ENCODE measurements at places on chromosomes 7 and 10.
A peak's percentile ranks its signal among the peaks of the same experiment; 100 is the strongest.

DNA sequence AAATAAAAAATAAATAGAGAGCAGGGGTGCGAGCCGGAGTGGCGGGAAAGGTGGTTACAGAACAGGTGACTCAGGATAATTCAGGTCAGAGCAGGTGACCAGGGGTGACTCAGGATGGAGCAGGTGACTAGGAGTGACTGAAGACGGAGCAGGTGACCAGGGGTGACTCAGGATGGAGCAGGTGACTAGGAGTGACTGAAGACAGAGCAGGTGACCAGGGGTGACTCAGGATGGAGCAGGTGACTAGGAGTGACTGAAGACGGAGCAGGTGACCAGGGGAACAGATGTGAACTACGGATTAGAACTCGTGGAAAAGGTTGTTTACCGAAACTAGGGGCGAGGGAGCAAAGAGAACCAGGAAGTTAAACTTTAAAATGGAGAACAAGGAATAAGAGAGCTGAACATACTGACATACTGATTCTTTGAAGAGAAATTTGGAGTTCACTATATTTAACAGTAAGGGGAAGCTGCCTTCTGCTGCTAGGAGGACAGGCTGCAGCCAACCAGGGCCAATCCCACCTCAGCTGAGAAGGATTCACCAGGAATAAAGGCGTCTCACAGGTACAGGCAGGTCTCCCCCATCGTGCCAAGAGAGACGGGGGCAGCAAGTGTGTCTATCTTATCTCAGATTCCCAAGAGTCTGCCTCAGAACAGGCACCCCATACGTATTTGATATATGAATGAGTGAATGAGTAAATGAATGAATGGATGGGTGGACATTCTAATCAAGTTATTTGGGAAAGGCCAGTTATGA is 101.3 kb downstream of the CPXM2 start:
- DNase-seq = no peak

GRCh38 chr7:2859952-2860351 is 15.8 kb upstream of the GNA12 start:
- DNase-seq = no peak

DNA sequence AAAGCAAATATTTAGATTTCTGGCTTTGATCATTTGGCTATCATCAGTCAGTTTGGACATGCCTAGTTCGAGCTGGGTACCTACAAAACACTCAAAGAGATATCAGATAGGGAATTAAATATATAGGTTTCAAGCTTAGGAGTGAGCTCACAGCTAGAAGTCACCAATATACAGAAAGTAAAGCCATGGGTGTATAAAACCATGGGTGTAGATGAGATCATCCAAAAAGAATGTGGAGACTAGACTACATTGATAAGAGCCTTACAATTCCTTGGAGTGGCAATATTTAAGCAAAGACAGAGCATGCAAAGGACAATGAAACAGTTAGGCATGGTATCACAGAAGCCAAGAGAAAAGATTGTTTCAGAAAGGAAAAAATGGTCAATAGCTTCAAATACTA is 7.2 kb upstream of the RALA start:
- no peak for DNase-seq

DNA sequence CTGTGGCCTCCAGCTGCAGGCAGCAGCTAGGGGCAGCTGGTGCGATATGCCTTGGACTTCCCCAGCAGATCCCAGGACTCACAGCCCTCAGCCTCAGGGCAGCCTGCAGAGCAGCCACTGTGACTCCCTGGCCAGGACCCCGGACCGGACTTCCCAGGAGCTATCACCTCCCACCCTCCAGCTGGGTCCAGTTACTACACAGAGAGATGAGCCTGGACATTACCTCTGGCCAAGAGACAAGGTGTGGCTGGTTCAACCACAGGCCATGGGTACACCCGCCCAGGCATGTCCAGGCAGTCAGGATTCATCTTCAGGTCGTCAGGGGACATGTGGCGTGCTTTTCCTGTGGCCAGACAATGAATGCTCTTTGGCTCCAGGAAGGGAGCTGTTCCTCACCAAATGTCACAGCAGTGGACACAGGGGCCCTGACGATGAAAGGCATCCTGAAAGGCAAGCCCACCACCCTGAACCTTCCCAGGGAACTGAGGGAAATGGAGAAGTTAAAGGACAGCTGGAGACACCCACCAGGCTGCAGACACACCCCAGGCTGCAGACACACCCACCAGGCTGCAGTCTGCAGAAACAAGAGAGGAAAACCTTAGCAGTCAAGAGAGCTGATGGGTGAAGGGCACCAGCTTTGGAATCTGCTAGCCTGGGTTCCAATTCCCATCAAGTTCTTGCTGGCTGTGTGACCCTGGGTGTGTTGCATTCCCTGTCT is 25.8 kb upstream of the NANOS1 start:
- DNase-seq = no peak

- no peak for DNase-seq
Observed at GRCh38 chr10:108970016-108970415, 953.3 kb downstream of the XPNPEP1 start.

DNA sequence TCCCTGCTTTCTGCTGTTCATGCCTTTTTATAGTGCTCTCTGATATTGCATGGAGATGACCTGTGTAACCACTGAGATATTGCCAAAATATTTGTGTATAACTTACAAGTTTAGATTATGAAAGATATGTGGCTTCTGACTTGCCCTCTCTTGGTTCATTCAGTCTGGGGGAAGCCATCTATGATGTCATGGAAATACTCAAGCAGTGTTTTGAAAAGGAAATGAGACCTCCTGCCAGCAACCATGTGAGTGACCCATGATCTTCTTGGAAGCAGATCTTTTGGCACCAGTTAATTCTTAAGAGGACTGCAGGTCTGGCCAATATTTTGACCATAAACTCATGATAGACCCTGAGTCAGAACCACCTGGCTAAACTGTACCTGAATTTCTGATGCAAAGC is 183.0 kb downstream of the THSD7A start:
- DNase-seq = no peak

DNA sequence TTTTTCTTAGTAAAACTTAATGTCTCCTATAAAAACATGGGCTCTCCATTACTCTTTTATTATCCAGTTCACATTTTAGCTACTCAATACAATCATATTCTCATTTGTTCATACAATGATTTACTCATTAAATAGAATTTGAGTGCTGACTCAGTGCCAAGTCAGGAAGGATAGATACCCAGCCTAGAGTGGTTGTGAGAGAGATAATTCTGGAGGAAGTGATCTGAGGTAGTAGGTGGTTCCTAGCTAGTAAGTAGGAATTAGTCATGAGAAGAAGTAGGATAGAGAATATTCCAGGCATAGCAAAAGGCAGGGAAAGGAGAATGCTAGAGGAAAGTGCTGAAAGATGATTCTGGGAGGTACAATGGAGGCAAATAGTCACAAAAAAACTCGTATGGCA is 133.5 kb upstream of the MBL2 start:
- DNase-seq = no peak

DNA sequence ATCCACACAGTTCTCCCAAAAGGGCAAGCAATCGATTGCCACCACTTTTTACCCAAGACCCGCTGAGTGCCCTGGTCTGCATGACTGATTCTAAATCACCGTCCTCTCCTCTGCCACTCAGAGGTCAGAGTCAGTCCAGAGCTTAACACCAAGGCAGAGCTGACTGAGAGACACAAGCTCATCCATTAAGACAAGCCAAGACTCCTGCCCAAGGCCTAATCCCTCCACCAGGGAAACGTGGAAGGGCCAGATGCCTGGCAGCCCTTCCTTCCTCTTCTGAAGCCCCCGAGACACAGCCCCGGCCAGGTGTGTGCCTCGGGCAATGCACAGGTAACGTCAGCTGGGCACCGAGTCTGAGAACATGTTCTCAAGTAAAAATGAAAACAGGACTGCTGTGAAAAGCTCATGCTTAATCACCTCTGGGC is 51.7 kb downstream of the DIP2C start:
- no peak for DNase-seq

DNA sequence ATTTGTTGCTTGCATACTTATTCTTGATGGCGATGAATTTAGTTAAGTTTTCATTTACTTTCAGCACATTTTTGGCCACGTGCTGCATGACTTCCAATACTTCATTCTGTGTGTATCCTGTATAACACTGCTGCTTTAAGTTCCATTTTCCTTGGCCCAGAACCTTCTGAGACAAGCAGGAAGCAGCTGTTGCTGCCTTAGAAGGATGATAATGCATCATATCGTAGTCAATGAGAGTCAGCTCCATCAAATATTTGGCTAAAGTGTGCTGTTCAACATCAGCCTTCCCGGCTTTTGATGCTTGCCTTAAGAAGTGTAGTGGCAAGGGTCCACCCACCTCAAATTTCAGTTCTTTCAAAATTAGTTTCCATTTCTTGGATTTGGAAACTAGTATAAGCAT is 59.2 kb upstream of the GLCCI1 start:
- DNase-seq = no peak

DNA sequence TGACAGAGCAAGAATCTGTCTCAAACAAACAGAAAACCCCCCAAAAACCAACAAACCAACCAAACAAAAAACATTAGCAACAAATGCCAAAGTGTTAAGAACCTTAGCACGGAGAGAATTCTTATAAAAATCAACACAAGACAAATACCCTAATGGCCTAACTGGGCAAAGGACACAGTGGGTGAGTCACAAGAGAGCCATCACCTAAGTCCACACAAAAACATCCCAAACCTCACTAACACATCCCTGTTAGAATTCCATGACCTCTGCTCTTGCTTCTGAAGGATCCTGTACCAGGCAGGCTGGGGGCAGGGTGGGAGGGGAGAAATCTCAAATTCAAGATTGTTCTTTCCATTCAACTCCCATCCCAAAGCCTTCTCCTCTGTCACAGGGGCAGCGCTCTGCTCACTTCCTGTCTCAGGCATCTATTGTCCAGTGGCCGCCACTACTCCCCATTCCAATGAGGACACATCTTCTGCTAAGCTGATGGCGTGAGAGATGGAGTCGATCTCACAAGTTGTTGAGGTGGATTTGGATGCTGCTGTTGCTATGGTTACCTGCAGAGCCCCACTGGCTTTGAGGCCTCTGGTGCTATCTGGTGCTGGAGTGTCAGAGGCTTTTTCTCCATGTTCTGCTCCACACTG is 9.2 kb downstream of the IL15RA start:
- DNase-seq = no peak

- DNase-seq = no peak
Observed at GRCh38 chr10:62689712-62690111, 114.8 kb upstream of the ADO start.

DNA sequence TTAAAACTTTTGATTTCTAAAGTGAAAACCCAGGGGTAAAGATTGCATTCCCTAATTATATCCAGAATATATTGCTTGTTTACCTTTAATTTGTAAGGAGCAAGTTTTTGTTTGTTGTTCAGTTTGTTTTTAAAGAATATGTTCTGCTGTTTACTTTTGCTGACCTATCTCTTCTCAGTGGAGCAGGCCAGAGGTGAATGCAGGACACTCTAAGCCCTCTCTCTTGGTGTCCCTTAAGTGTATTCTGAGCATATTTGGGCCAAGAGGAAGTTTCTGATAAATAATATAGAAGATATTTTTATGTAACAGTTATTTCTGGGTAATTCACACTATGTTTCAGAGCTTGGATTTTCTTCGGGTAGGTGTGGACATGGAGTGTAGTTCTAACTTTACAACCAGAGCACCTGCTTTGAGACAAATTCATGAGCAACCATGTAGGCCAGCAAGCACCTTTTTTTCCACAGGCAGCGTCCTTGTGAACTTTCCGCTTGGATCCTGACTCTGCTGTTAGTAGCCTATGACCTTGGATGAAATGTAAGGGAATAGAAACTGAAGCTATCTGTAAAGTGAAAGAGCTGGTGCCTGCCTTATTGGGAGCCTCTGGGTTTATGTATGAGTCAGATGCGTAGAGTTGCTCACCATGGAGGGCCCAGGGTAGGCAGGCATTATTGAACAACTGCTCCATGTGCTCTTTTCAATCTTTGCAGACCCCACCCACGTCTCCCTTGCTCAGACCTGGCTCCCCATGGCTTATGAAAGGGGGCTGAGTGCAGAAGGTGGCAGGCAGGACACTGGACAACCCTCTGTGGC is 16.1 kb downstream of the OGDH start:
- DNase-seq = no peak

DNA sequence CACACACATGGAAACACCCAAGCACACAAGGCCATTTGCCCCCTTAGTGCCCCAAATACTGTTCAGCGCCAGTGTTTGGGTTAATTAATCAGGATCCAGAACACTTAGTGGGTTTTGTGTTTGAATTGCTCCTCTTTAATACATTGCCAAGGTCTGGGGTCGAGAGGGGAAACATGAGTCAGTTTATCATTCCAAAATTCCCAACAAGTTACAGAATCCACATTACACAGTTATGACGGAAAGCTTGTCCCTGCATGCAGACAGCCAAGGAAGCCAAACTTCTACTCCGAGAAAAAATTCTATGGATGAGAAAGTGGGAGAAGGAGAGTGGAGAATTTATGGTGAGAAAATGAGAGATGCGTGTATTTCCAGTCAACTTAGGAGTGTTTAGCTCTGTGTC is 189.0 kb downstream of the NPSR1 start:
- DNase-seq = no peak

DNA sequence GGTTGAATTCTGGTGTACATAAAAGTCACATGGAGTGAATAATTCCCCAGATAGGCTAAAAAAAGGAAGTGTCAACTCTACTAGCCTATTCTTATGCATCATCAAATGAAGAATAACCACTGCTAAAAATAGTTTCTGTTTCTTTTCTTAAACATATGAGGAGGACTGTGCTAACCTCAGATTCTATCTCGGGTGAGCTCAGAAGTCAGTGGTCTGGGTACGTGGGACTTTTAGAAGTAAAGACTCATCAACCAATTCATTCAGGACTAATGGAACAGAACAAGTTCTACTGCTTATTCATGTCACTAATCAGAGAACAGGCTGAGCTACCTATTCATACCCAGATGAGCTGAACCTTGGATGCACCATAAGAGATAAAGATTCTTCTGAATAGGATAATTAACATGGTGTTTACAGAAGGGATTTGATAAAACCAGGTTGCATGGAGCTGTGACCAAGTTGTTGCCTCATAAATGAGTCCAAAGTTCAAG is 9.5 kb upstream of the ASAH2 start:
- DNase-seq = no peak

GRCh38 chr10:127407551-127407950 is 141.6 kb upstream of the NPS start:
- DNase-seq = peak; percentile 20

DNA sequence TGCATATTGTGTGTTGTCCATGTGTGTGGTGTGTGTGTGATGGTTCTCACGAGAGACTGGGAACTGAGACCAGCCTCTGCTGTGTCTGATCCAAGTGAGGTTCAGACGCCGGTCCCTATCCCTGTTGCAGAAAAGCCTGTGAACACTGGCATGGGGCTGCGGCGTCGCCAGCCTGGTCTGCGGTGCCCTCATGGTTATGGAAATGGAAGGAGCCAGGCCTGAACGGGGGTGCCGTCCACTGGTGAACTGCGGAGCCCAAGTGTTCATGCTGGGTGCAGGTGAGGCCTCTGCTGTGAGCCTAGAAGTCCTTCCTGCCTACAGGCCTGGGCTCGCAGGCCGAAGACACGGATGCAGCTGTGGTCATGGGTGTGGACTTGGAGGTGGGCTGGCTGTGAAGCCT is 18.7 kb upstream of the NCAPG2 start:
- no peak for DNase-seq

DNA sequence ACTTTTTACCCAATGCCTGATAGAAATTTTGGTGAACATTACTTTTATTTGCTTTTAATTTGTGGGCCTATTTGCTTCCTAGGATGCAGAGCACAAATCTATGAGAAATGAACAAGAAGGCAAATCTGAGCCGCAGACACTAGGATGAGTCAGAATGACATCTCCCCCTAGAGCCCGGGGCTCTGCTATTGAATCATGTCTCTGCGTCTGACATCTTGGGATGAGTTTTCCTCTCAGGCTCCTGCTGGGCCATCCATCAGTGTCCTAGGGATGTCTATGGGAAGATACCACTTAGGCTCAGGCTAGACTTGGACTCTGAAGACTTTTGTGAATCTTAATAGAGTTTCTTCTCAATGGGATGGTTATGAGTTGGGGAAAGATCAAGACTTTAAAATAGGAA is 157.3 kb upstream of the MTPN start:
- no peak for DNase-seq
